Astrocyte (in vitro differentiated cells and primary cell): ENCODE measurements at places on chromosomes 5 and 9. TPM values are rescaled to one million over a fixed set of nuclear protein-coding genes. Genes with fewer than 3 reads are reported as not detected.

Gene AQP7
- 0.65 and 1.9 TPM in 2 replicates for total RNA-seq

Gene PPP3R2
- total RNA-seq: not detected in 2 replicates

Gene CARD9
- total RNA-seq: 2.7 and 4.2 TPM in 2 replicates

Gene PCDHGB6
- total RNA-seq: 18.4 and 19.9 TPM in 2 replicates
